D721Med (cell line): ENCODE measurements at places on chromosomes 7 and 10.

- DNase-seq, result no peak
Observed at GRCh38 chr7:39758234-39758970, 135.0 kb downstream of the RALA start.

- DNase-seq, result peak; percentile 24
Observed at GRCh38 chr10:86440874-86441843, 74.6 kb upstream of the GRID1 start.

DNA sequence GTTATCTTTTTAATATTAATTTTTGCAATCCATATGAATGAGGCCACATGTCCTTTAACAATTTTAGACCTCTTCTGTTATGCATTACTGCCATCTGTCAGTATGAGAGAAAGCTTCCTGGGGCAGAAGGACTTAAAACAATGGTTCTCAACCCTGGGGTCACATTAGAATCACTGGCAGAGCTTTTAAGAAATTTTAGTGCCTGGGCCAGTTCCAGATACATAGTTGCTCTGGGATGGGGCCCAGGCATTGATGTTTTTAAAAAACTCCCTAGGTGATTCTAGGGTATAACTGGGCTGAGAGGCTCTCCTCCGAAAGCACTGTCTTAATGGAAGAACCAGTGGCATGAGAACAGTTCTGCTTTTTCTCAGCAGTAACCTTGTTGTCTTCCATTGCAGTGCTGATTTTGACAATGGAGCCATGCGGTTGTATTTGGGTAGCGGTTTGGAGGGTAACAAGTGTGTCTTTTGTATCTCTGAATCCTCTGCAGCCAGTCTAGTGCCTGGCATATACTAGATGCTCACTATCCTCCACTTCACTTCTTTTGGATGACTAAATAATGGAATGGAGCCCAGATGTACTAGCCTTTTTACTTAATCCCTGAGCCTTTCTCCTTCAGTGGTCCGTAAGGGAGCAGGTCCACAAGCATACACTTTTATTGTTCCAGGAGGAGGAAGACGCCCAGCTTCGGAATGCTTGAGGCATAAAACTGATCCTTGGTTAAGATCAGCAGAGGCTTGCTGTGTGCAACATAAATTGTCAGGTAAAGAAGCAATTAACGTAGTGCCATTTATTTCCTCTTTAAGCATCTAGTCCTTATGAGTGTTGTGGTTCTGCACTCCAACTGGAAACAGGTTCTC is 227.1 kb downstream of the AUTS2 start:
- no peak for DNase-seq

GRCh38 chr7:42167206-42167605 is 69.8 kb downstream of the GLI3 start:
- no peak for DNase-seq

- no peak for DNase-seq
Observed at GRCh38 chr10:86813101-86813500, 56.7 kb downstream of the BMPR1A start.

DNA sequence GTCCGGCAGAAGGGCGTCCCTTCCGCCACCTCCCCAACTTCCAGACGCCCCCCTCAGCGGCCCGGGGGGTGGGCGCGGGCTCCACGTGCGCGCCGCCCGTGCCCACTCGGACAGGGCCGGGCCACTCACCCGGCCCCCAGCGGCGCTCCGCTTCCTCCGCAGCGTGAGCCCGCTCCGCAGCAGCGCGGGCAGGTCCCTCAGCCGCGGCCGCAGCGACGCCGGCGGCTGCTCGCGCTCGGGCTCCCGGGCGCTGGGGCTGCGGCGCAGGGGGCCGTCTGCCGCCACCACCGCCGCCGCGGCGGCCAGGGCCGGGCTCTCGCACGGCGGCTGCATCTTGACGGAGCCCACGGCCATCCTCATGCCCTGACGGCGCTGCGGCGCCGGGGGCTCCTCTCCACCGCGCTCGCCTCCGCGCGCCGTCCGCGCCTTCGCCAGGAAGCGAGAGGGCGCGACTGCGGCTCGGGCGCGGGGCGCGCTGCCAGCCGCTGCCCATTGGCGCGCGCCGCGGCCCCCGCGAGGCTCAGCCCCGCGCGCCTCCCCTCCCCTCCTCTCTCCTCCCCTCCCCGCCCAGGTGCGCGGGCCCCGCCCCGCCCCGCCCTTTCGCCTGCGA is at the start of gene RAPGEF5:
Gene RAPGEF5, minus strand, starts transcription at position 454 of the 610 bp plus-strand sequence. Its CDS starts 94 bp downstream, at position 360.
- DNase-seq, result peak; percentile 53

- DNase-seq, result no peak
Observed at GRCh38 chr7:150727381-150727780, 9.8 kb upstream of the GIMAP5 start.

- no peak for DNase-seq
Observed at GRCh38 chr7:155219947-155220769, 77.5 kb upstream of the INSIG1 start.

- no peak for DNase-seq
Observed at GRCh38 chr10:43479275-43479674, 42.4 kb downstream of the ZNF487 start.

DNA sequence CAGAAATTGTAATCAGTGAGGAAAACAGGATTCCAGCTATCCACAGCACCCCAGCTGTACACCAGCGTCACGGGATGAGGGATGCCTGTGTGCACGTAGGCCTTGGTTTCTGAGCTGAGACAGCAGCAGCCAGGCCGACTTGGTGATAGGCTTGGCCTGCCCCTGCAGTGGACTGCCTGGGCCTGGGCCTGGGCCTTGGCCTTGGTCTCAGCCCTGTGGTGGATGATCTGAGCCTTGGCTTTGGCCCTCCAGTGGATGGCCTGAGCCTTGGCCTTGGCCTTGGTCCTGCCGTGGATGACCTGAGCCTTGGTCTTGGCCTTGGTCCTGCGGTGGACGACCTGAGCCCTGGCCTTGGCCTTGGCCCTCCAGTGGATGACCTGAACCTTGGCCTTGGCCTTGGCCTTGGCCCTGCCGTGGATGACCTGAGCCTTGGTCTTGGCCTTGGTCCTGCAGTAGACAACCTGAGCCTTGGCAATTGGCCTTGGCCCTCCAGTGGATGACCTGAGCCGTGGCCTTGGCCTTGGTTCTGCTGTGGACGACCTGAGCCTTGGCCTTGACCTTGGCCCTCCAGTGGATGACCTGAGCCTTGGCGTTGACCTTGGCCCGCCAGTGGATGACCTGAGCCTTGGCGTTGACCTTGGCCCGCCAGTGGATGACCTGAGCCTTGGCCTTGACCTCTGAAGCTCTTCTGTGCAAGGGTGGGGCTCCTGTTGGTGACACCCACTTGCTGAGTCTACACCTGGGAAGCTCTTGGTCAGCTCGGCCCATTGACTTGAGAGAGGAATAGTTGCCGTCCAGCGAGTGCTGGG is 93.8 kb downstream of the CUX1 start:
- no peak for DNase-seq

- no peak for DNase-seq
Observed at GRCh38 chr10:31358688-31359330, 39.8 kb downstream of the ZEB1 start.

GRCh38 chr7:50988465-50988864 is 205.8 kb upstream of the GRB10 start:
- no peak for DNase-seq

GRCh38 chr7:116582806-116583444 is 58.1 kb downstream of the CAV1 start:
- DNase-seq, result no peak

DNA sequence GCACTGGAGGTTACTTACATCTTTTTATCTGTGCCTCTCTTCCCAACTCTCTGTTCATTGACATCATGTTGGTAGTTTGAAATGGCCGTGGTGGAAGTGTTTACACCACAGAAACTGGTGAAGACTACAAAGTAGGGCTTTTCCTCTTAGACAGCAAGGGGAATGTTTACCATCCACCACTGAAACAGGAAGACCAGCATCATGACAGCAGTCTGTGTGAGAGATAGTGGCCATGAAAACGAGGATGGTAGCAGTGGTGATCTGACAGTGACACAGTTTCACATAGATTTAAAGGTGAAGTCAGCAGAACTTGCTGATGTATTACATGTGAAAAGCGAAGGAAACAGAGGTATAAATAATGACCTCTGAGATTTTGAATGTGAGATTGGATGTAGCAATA is 115.7 kb downstream of the CCDC71L start:
- DNase-seq, result no peak

- DNase-seq, result no peak
Observed at GRCh38 chr7:30841025-30841735, 70.0 kb downstream of the MINDY4 start.

DNA sequence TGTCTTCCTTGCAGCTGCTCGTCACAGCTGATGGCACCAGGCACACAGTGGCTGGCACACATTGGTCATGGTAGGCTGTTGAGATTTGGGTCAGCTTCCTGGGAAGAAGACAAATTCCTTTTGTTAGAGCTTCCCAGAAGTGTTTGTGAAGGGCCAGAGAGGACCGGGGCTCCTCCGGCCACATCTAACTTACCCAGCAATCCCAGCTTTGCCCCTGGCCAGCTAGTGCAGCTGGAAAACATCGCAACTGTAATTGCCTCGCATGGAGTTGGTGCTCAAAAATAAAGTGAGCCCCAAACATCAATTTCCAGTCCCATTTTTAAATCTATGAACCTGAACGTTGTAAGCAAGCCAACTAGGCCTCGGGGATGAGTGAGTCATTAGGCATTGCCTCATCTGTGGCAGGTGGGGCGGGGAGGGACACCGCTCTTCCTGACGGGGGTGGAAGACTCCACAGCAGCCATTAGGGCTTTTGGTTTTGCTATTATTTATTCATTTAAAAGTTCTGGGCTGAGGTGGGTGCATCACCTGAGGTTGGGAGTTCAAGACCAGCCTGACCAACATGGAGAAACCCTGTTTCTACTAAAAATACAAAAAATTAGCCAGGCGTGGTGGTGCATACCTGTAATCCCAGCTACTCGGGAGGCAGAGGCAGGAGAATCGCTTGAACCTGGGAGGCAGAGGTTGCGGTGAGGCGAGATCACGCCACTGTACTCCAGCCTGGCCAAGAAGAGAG is 12.4 kb downstream of the CPA5 start:
- no peak for DNase-seq

GRCh38 chr7:123415625-123416024 is 118.8 kb downstream of the IQUB start:
- no peak for DNase-seq

- DNase-seq, result peak; percentile 24
Observed at GRCh38 chr7:107725138-107725740, 18.7 kb upstream of the CBLL1 start.

DNA sequence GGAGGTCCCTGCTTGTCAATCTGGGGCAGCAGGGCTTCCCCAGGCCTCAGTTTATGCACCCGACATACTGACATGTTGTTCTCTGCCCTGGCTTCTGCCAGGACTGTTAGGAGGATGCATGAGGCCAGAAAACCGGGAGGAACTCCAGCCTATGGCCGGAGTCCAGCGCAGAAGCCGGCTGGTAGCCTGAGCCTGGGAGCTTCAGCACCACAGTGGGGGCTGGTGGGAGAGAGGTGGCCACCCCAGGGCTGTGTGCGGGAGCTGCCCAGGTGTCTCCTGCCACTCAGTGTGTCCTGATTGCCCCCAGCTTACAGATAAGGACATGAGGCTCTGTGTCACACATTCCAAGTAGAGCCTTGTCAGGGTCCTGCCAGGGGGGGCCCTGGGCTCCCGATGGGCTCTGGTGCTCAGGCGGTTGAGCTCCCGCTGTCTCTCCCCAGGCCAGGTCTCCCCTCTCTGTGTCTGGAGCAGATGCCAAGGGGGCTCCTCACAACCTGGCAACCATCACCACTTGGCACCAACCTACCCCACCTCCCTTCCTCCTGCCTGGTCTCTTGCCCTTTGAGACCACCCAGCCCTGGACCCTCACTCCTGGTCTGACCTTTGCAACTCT is 32.3 kb downstream of the PPIF start:
- no peak for DNase-seq

GRCh38 chr7:148391591-148391990 is 199.0 kb upstream of the C7orf33 start:
- no peak for DNase-seq
